ENCODE measurements at places on chromosomes 3 and 15.
A peak's percentile ranks its signal among the peaks of the same experiment; 100 is the strongest.

DNA sequence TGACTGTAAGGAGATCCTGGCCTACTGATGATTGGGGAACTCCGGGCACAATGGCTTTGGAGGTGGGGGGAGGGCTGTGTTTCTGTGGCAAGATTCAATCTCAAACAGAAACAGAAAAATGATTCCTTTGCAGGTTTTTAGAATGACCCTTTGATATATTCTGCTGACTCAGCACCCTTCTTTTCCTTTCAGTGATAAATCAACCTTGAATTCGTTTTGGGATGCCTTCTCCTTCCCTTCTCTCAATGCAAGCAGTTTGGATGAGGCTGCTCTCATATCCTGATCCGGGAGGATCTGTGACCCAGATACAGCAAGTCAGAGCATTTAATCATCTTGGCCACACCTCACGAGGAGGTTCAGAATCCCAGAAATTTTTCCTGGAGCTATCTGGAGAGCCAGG lies 156.1 kb upstream of the PRICKLE2 start:
- DNase-seq, result no peak

- DNase-seq, result peak; percentile 88
These were observed 103.7 kb downstream of the PDZRN3 start for GRCh38 chr3:73520931-73521461.

DNA sequence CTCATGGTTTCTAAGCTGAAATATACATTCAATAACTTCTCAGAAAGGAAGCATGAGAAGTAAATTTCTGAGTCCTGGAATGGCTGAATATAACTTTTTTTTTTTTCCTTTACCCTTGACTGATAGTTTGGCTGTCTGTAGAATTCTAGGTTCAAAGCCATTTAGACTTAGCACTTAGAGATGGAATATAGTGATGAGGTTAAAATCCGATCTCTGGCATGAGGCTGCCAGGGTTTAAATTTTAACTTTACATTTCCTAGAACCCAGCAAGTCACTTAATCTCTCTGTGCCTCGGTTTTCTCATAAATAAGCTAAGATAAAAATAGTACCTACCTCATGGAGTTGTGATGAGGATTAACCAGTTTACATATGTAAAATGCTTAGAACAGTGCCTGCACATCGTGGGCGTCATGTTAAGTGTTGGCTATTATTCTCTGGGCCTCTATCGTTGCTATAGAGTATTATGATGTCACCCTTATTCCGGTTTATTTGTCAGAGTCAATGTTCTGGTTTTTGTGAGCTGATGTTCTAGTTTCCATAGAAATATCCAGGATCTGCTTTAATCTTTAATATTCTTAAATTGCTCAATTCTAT lies 199.8 kb upstream of the TLE3 start:
- DNase-seq, result no peak

DNA sequence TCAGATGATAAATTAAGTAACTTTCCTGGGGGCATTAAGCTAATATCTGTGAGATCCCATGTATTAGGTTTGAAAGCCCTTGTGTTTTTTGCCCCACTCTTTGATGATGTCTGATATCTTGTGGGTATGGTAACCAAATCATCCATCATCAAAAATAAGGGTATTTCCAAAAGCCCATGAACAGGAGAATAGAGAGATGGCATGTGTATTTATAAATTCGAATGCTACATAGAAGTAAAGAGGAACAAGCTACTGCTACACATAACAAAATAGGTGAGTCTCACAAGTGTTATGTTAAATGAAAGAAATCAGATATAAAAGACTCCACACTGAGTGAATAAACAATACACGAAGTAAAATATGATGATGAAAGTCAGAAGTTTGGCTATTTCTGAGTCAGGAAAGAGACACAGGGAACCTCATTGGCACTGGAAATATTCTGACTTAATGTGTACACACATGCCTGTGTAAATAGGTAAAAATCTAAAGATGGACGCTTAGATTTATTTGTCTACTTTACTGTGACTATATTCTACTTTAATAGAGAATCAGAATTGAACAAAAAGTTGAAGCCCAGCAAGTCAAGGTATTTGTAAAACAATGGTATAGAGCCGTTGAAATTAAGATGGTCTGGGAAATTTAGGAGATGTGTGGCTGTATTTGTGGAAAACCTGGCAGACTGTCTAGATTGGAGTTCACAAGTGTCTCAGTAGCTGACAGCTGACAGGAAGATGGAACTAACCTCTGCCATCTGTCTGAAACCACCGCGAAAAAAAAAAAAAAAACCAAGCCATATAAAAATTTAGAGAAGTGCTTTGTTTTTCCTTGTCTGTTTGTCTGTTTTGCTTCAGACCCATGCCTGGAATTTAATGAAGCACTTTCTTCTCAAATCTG lies 111.0 kb upstream of the TGFBR2 start:
- peak; percentile 29 for DNase-seq

GRCh38 chr3:67048715-67049074 lies 50.6 kb downstream of the KBTBD8 start:
- DNase-seq, result no peak

- DNase-seq, result no peak
These were observed 165.2 kb downstream of the ISL2 start for GRCh38 chr15:76501726-76502125.

DNA sequence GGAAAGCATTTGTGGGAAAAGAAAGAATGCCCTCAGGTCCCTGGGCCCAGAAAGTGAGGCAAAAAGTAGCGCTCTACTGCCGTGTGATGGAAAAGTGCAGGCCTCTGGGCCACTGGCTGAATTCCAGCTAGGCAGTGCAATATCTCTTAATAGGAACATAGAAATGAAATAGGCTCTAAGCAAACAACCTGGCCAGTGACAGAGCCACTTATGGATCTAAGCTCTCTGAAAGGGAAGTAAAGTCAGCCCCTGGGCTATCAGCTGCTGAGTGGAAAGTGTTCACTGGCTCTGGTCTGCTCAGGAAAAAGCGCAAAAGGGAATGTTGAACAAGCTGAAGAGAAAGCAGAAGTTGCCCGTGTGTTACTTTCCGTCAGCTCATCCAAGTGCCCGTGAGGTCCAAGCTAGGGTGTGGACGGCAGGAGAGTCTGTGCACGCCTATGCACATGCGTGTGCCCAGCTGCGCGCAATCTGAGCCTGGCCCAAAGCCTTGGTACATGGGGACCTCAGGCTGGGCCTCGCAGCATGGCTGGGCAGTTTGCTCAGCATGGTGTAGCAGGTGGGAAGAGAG lies 74.0 kb upstream of the RAD18 start:
- DNase-seq, result no peak

All from NCI-H82 (cell line).